Hematopoietic multipotent progenitor cell (in vitro differentiated cells): ENCODE measurements at places on chromosomes 1 and 21.

- no peak for DNase-seq
These were observed 705 bp upstream of the SLC50A1 start for GRCh38 chr1:155134880-155135414.

GRCh38 chr1:25080294-25081209 is 150.5 kb upstream of the RUNX3 start:
- DNase-seq, result no peak

GRCh38 chr1:244862354-244862698 is 2.0 kb downstream of the HNRNPU start:
- DNase-seq, result peak; percentile 44

- no peak for DNase-seq
These were observed 95.6 kb downstream of the PTPRC start for GRCh38 chr1:198734323-198735008.

GRCh38 chr21:34846601-34847112 is 177.9 kb downstream of the CLIC6 start:
- no peak for DNase-seq

DNA sequence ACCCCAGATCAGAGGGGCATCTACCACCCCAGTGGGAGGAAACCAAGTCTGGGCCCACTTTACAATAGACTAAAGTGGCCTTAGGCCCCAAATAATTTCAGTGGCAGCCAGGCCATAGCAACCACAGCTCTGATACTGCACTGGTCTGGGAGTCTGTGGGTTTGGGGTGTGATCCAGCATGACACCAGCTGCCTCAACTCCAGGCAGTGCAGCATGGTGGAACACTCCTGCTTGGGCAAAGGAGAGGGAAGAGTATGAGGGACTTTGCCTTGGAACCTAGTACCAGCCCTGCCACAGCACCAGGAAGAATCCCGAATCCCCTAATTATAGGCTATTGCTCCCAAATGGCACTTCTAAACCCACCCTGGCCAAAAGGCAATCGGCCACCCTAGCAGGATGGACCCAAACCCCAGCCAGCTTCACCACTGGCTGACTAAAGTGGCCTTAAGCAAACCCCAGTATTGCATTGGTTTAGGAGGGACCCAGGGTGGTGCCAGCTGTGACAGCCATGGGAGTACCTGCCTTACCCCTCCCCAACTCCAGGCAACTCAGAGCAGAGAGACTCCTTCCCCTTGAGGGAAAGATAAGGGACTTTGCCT is 47.1 kb downstream of the PACC1 start:
- DNase-seq, result no peak

DNA sequence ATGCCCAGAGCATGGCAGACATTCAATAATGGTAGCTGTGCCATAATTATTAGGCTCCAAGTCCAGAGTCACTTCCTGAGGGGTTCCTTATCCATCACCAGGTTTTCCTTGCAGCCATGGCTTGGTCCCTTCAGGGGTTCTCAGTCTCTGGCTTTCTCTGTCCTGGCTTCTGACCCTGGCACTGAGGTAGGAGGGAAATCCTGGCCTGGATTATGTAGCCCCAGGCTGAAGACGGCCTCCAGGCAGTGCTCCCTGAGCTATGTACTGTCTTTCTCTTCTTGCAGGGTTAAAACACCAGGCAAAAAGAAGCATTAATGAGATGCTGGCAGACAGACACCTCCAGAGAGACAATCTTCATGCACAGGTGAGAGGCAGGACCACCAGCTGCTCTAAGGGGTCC is 9.5 kb upstream of the PADI3 start:
- DNase-seq, result peak; percentile 84

DNA sequence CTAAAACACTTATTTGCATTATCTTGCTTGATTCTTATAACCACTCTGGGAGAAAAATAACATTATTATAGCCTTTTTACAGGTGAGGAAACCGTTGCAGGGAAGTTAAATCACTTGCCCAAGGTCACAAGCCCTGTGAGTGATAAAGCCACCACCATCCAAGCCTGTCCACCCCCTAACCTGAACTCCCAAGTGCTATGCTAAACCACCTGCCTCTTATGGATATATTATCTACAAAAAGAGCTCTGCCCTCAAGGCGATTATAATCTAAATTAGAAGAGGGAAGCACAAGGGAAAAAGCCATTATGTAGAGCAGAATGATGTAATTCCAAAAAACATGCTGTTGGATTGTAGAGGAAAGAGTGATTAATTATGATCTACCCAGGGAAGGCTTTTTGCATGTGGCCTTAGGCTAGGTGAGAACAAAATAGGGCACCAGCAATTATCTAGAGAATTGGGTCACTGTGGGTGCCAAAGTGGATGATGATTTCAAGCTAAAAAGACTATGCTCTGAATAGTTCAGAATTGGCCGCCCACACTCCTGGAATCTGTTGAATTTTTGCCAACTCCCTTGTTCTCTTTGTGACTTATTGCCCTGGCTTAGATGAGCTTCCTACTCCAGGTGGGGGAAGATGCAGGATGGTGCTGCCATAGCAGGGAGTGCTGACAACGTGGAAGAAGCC is 205.3 kb downstream of the FGGY start:
- no peak for DNase-seq

- DNase-seq, result no peak
These were observed 10.9 kb downstream of the MORC3 start for GRCh38 chr21:36330904-36331303.

DNA sequence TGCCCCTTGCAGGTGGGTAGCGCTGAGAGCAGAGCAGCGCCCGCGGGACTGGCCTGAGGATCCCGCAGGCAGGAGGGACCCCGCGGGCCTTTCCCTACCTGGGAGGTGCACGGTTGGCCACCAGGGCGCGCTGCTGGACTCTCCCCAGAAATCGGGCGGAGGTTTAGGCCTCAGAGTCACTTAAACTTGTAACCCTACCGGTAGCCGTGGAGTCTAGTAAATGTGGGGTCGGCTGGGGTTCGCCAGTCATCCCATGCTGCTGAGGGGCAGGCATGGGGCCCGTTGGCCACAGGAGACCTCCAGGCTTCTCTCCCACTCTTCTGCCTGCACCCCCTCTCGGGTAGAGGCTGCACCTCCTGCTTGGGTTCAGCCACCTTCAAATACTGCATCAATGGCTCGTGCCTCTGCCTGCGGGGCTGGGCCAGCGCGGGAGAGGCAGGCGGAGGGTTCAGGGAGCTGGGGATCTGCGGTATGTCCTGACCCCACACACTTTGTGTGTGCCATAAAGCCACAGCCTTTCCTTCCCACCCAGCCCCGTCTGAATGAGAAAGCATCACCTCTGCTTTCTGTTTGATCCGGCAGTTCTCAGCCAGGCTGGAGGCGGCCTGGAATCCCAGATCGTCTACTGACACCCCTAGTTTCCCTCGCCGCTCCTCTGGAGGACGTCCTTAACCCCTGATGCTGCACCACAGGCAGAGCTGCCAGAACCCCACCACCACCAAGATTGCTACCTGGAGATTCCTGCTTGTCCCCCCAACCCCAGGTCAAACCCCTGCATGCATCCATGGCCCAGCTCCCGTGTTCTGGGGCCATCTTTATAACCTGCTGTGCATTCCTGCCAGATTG is 12.3 kb upstream of the GSTM4 start:
- no peak for DNase-seq

DNA sequence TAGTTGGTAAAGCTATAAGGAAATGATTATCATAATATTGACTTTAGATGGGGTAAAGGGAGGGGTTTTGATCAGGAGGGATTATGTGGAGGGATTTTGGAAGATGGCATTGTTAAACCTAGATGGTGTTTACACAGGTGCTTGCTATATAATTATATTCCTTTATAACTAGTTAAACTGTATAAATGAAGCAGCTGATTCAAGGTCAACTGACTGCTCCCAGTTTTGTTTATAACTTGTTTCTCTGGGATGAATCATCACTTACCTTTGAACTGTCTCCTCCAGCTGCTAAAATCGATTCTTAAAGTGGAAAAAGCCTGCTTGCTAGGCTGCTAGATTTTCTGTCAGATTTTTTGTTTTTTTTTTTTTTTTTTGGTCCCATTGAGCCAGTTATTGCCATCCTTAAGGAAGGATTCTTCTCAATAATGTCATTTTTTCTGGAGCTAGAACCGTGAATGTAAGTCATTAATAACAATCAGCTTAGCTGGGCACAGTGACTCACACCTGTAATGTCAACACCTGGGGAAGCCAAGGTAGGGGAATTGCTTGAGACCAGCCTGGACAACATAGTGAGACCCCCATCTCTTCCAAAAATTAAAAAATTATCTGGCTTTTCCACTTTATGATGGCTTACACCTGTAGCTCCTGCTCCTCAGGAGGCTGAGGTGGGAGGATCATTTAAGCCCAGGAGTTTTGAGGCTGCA is 153.2 kb downstream of the PIK3R3 start:
- DNase-seq, result no peak

DNA sequence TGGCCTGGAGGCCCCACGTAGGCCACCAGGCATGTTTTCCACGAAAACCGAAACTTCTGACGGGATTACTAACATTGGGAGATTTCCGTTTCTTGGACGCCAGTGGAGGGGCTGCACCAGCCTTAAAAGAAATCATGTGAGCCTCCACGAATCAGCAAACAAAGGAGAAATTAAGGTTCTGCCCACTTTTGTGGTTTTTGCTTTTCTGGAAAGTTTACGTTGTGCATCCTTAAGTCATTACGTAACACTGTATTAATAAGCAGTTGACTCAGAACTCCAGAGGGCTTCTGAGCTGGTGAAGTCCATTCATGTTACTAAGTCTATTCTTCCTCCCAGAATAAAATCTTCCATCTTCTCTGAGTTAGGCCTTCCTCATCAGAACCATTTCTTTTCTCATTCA is 168.5 kb downstream of the PSMG1 start:
- DNase-seq, result peak; percentile 38

GRCh38 chr1:199422206-199422605 is 605.3 kb upstream of the NR5A2 start:
- no peak for DNase-seq

- peak; percentile 48 for DNase-seq
These were observed 2.7 kb upstream of the FMO1 start for GRCh38 chr1:171245458-171246064.

DNA sequence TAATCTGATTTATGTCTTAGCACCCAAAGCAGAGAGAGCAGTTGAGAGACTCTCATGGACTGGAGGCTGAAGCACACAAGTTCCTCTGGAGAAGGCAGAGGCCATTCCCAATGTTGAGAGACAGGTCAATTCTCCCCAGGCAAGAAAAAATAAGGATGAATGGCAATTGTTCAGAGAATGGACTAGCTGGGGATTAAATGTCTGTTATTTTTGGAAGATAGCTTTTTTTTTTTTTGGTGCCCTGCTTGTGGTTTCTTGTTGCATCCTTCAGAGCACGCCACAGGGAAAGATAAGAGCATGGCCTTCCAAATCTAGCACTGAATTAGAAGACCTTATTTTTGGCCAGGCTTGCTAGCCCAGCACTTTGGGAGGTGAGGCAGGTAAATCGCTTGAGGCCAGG is 65.6 kb upstream of the ERRFI1 start:
- no peak for DNase-seq

GRCh38 chr1:112501810-112502641 is 6.7 kb upstream of the WNT2B start:
- peak; percentile 63 for DNase-seq

- no peak for DNase-seq
These were observed 51.9 kb downstream of the DNTTIP2 start for GRCh38 chr1:93827128-93827527.

DNA sequence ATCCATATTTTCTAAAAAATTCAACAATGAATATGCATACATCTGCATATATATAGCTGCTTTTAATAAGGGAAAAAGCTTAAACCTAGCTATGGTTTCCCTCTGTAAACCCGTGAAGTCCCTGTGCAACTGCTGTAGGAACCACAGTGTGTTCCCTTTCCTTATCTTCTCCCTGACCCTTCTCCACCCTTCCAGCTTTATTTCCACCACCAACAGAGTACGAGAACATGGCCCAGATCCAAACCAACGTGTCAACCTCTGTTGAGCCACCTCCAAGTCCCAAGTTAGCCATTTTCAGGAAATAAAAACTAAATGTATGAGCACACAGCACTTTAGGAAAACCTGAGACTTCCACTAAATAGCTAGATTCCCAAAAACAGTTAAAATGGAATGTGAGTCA is 20.3 kb downstream of the SUSD4 start:
- DNase-seq, result no peak

- DNase-seq, result no peak
These were observed 31.8 kb downstream of the IGSF21 start for GRCh38 chr1:18139198-18139981.

- DNase-seq, result no peak
These were observed 77.6 kb upstream of the FMN2 start for GRCh38 chr1:240014051-240014450.

DNA sequence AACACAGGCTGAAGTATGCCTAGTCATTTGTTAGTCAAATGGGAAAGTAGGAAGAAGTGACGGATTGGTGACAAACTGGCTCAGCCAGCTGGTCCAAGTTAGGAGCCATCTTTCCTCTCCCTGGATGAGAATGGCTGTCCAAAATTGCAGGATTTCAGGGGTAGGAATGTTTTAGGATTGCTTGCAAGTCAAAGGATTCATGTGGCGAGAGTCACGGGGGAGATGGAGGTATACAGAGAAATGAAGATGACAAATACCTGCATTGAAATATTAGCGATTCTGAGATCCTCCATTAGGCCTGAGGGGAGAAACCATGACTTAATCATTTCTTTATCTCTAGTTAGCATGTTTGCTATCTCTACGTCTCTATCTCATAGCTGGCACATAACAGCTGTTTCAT is 41.8 kb upstream of the PIGC start:
- DNase-seq, result no peak

GRCh38 chr1:97903626-97904025 is 17.2 kb downstream of the DPYD start:
- DNase-seq, result no peak

DNA sequence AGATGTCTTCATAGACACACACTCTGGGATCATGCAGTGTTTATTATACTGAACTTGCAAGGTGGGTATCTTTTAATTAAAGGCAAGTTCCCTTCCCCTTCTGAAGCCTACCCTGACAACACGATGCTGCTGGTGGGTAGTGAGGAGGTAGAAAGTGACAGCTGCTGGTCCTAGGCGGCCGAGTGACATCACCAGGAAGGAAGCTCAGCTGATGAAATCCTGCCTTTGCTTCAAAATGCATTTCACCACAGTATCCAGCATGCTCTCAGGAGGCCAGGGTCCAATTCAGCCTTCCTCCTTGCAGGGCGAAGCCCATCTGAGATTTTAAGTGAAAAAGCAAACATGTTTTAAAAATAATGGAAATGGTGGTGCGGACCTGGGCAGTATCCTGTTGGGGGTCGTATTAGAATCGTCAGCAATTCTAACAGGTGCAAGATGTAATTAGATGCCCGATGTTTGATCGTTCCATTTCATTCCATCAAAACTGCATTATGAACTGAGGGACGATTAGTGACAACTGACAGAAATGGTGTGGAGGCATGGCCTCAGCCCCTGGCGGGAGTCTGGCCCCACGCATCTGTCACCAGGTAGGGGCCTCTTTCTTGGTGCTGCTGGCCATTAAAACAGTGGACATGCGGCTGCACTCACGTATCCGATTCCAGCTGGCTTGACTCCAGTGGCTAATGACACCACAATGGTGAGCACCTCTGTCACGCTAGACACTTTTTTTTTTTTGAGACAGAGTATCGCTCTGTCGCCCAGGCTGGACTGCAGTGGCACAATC is 324.8 kb upstream of the C1orf174 start:
- DNase-seq, result no peak

- DNase-seq, result no peak
These were observed 43.1 kb upstream of the TNFSF18 start for GRCh38 chr1:173093691-173094445.

- DNase-seq, result no peak
These were observed 102.1 kb downstream of the ADSS2 start for GRCh38 chr1:244349581-244350001.

- peak; percentile 79 for DNase-seq
These were observed 103.7 kb upstream of the NFIA start for GRCh38 chr1:60978421-60979357.
